Cortex of kidney (tissue), 1 donor: ENCODE measurements at places on chromosomes 3 and 15.

DNA sequence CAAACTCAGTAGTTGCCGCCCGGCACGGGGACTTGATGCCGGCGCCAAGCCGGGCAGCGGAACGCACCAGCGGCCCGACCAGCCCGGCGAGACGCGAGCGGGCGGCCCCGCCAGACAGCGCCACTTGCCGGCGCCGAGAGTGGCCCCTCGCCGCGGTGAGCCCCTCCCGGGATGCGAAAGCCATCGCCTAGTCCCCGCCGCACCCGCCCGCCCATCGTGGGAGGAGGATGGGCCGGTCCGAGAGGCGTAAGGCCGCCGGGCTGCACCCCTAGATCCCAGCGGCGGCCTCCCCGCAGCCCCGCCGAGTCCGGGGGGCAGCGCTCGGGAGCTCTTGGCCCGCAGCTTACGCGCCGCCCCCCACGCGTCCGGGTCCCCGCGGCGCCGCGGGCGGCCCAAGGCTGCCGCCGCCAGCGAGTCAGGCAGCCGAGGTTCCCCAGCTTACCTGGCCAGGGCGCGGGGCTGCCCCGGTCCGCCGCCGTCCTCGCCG lies 609 bp downstream of the GOLGA8A start:
- no peak for DNase-seq

DNA sequence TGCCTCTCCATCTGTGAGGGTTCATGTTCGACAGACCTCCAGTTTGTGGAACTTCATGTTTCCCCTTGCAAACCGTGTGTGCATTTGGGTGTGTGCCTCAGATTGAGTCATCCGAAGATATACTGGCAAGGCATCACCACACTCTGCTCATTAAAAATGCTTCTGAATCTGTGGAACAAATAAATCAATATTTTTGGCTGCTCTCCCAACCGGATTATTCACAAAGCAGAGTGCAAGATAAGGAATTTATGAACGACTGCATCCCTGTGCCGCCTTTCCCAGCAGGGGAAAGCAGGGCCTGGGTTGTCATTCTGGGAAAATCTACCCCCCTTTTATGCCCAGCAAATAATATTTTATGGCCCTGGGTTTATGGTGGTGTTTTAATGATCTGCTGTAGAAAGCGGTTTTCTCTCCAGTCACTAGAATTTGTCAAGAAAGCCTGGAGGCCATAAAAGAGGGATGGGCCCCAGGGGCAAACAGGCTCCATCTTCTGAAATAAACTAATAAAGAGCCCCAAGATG lies 4.2 kb upstream of the WNT5A start:
- DNase-seq = no peak

- no peak for DNase-seq
Measured at GRCh38 chr3:185423178-185423577, 60.2 kb downstream of the MAP3K13 start.

- no peak for DNase-seq
Measured at GRCh38 chr3:141901914-141902313, 25.5 kb downstream of the ATP1B3 start.

GRCh38 chr15:27808182-27808581 lies 290.9 kb downstream of the OCA2 start:
- DNase-seq = no peak

- no peak for DNase-seq
Measured at GRCh38 chr3:126551839-126552687, 6.7 kb downstream of the C3orf22 start.

DNA sequence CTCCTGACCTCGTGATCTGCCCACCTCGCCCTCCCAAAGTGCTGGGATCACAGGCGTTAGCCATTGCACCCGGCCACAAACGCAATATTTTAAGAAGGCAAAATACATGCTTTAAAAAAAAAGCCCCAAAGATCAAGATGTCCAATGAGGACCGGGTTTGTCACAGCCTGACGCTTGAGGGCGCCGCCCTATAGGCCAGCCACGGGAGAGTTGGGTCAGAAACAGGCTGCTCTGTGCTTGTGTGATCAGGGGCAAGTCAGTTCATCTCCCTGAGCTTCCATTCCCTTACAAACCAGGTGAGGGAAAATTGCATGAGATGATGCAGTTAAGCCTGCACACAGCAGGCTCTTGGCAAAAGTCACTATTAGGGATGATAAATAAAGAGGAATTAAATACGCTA lies 23.9 kb downstream of the FAM174B start:
- DNase-seq = no peak

GRCh38 chr3:100149713-100150415 lies 35.6 kb upstream of the FILIP1L start:
- no peak for DNase-seq

DNA sequence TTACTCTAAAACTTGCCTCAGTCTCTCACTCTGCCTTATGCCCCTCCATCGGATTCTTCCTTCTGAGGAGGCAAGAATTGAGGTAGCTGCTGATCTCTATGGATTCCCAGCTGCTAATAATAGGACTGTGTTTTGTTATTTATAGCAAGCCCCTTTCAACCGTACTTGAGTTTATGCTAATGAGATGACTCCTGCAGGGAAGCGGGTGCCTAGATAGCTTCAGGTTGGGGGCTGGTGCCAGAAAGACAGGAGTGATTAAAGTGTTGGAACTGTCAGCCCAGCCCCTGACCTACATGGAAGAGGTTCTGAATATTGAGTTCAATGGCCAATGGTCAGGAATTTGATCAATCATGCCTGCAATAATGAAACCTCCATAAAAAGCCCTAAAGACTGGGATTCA lies 21.8 kb upstream of the LIMD1 start:
- no peak for DNase-seq

GRCh38 chr15:96088650-96089049 lies 241.8 kb upstream of the NR2F2 start:
- DNase-seq = no peak

- DNase-seq = no peak
Measured at GRCh38 chr3:58398669-58399333, 34.8 kb downstream of the PDHB start.

- DNase-seq = no peak
Measured at GRCh38 chr3:146953511-146953981, 348.4 kb upstream of the PLSCR5 start.

GRCh38 chr15:80645494-80646065 lies 49.5 kb upstream of the ABHD17C start:
- no peak for DNase-seq

- no peak for DNase-seq
Measured at GRCh38 chr3:138492980-138493675, 58.7 kb downstream of the ESYT3 start.

- DNase-seq = no peak
Measured at GRCh38 chr3:57545636-57546268, 1.6 kb upstream of the DNAH12 start.

DNA sequence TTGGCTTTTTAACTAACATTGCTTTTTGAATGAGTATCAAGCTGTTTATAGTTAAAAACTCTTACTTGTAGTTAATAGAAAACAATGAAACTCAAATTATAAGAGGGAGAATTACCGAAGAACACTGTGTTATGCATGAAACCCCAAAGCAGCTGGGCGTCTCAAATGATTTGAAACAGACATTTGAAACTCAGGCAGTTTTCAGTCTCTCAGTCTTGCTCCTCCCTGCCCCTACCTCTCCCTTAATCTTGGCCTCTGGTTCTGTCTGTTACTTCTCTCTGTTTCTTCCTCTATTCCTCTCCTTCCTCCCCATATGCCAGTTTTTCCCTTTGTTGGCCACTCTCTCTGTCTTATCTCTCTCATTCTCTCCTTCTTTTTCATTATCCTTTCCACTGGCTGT lies 118.3 kb upstream of the SYNPR start:
- no peak for DNase-seq

- DNase-seq = no peak
Measured at GRCh38 chr15:64571857-64572291, 111.5 kb downstream of the ZNF609 start.

GRCh38 chr15:91652610-91653207 lies 200.8 kb upstream of the SLCO3A1 start:
- DNase-seq = no peak

GRCh38 chr3:70488816-70489215 lies 176.4 kb upstream of the MDFIC2 start:
- DNase-seq = no peak

GRCh38 chr3:59392116-59392515 lies 342.3 kb upstream of the CFAP20DC start:
- DNase-seq = no peak

GRCh38 chr3:126245811-126246727 lies 65.7 kb upstream of the ALDH1L1 start:
- no peak for DNase-seq

GRCh38 chr15:56492791-56493555 lies 28.0 kb upstream of the MNS1 start:
- no peak for DNase-seq

GRCh38 chr3:140630366-140630765 lies 47.5 kb upstream of the TRIM42 start:
- DNase-seq = no peak

- no peak for DNase-seq
Measured at GRCh38 chr3:139491966-139492365, 15.7 kb upstream of the RBP2 start.

DNA sequence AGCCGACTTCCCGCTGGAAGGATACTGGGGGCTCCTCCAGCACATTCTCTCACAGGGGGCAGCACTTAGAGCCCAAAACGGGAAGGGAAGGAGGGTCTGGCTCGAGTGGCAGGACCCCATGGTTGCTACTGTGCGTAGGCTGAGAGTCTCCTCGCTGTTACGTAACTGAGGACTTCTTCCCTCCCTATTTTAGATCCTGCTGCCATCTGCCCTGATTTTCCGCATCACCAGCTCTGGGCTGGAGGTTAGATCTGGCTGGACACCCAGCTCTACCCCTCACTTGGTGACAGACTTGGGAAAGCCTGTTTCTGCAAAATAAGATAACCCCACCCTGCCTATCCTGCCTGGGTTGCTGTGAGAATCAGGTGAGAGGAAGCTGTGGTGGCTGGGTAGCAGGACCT lies 47.7 kb downstream of the BDH1 start:
- DNase-seq = no peak

DNA sequence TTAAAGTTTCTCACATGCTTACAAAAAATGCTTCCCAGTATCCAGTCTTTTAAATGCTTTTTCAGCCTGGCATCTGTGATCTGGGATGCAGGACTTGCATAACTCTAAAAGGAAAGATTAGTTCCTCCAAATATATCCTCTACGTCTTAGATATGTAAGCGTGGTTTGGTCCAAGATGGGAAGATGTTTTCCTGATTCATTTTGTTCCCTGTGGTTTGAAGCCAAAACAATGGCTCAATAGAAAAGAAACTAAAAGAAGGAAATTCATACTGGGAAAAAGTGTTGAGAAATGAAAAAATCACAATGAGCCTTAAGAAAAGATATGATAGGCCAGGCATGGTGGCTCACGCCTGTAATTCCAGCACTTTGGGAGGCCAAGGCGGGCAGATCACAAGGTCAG lies 1002.8 kb downstream of the NAALADL2 start:
- no peak for DNase-seq

DNA sequence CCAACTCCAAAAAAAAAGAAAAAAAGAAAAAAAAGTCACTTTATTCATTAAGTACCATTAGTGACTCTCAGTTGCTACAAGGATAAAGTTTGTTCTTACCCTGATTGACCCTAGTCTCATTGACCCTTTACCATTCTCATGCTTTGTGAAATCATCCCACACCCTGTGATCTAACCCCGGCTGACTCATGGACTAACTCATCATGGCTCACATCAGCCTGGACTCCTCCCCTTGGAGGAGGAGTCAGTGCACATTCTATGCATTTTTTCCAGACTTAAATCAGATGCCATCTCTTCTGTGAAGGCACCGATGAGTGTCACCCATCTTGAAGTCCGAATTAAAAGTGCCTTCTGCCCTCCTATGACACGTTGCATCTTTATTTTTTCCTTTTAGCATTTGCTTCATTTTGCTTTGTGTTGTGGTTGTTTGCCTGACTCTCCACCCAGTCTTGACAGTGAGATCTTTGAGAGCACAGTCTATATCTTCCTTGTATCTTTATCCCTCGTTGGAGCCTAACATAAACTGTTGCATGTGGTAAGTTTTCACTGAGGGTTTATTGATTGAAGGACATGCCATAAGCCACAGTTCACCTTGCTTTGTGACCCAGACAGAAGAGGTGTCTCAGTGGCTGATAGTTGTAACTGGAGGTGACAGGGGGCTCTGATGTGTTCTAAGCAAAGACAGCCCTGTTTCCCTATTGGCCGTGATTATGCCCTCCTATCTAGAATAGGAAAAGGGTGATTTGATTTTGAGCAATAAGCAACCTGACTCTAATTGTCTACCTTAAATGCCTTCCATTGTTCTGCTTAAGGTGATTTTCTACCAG lies 72.1 kb downstream of the IL1RAP start:
- no peak for DNase-seq

DNA sequence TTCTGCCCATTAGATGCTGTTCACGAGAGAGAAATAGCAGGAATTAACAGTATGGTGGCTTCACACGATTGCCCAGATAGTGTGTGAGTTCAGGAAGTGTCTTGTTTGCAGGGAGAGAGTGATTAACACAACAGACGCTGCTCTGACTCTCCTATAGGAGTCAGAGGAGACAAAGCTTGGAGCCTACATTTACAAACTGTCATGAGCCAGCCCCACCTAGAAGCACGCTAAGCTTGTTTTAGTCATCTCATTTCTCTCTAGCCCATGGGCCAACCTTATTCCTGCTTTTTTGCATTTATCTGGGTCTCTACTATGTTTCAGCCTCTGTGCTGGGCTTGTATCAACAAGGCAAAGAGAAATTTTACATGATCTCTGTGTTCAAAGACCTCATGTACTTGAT lies 128.3 kb upstream of the BFSP2 start:
- DNase-seq = no peak

DNA sequence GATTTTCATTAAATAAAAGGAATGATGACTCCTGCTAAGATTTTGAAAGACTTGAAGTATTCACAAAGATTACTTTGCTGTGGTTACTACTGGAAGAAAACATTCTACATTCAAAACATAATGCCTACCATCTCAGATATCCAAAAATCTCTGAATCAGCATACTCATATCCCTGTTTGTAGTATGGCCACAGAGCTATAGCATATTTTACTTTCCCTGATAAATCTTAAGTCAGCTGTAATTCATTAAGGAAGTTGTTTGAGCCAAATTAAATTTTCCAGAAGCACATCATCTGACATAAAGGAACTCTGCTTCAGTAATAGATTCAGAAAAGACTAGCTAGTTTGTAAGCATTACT lies 942.0 kb downstream of the ROBO1 start:
- no peak for DNase-seq

DNA sequence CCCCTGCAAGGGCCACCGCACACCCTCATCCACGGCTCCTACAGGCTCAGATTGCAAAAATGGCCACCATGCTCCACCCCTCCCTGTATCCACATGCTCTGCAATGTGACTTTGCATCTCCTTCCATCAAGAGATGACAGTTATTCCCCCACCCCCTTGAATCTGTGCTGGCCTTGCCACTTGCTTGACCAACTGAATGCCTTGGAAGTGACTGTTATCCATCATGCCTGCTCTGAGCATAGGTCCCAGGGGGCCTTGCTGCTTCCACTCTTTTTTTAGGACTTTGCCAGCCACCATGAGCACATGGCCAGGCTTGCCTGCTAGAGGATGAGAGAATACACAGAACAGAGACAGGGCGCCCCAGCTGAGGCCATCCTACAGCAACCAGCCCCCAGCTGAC lies 13.6 kb downstream of the HAPLN3 start:
- no peak for DNase-seq
